ENCODE measurements at places on chromosomes 3 and 15. TPM values are rescaled to one million over a fixed set of nuclear protein-coding genes. Genes with fewer than 3 reads are reported as not detected.

DNA sequence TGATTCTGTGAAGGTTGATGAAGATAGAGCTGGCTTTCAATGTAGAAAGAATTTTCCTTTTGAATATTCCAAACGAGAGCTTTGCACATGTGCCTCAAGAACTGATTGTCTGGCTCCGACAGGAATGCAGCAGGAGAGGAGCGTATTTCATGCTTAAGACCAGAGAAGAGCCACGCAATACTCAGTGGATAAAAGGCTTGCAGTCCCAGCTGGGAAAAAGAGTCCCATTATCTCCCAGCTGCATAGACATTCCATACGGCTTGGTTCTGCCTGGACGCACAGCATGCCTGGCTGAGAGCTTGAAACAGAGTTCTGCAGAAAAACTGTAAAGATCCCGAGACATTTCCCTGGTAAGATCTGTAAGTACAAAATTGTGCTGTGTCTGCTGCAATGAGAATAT is at the start of gene CNTN6:
Gene CNTN6, plus strand, starts transcription at position 254 of the 400 bp plus-strand sequence. CDS start 54,985 bp downstream, outside the sequence.
- no peak for DNase-seq

SPRED1 gene
- total RNA-seq = 15.6 TPM

ADAMTS7 gene
- total RNA-seq = 0.51 TPM

DNA sequence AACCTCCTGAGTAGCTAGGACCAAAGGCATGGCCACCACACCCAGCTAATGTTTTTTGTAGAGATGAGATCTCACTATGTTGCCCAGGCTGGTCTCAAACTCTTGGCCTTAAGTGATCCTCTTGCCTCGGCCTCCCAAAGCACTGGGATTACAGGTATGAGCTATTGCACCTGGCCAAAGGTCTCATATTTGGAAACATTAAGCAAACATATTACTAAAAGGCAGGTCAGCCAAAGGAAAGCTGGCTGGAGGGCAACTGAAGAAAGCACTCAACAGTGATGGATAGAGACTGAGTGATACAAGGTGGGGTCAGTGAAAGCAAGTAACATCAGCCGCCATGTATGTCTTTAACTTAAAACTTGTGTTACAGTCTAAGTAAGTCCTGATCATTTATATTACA is 57.5 kb downstream of the TBC1D2B start:
- no peak for DNase-seq

- DNase-seq = peak; percentile 86
These were observed 22.9 kb downstream of the RAB8B start for GRCh38 chr15:63212050-63213004.

PRRT3 gene
- total RNA-seq = 0.26 TPM

DNA sequence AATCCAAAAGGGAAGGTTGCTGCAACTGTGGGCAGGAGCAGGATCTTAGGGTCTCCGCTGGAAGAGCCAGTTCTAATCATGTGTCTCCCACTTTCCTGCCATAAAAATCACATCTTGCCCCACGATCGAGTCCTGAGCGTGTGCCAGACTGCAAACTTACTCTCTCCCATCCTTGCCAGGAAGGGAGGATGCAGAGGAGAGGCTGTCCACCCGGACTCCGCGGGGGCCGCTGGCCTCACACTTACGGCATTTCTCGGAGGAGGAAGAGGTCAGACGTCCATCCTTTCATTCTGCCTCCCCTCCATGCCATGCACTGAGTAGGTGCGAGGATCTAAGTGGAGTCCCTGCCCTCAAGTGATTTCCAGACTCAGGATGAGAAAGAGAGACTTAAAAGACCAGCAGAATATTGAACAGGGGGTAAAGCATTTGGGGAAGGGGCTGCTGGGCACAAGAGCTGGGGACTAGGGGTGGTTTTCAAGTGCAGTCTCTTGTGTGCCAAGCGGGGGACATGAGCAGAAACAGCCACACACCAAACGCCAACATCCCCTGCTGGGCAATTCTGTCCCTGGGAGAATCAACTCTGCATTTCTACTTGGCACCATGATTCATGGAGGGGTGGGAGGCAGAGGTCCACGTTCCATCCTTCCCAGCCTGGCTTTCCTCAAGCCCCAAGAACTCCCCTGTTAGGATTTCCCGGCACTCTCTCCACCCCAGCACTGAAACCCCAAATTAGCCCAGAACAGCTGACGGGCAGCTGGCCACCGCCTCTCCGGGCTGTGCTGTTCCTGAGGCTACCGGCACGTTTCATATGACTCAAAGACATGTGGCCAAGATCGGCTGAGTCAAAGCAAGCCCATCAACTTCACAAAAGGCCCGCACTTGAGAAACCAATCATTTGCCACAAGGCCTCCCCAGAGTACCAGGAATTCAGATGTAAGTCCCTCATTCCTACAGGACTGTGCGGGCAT is 11.6 kb downstream of the OXTR start:
- DNase-seq = no peak

GRCh38 chr3:53084310-53085001 is 38.6 kb upstream of the SFMBT1 start:
- peak; percentile 67 for DNase-seq

- no peak for DNase-seq
These were observed 701 bp downstream of the EIF5A2 start for GRCh38 chr3:170907637-170908234.

PLEKHO2 gene
- 4.2 TPM for total RNA-seq

MOBP gene
- total RNA-seq = not detected

DNA sequence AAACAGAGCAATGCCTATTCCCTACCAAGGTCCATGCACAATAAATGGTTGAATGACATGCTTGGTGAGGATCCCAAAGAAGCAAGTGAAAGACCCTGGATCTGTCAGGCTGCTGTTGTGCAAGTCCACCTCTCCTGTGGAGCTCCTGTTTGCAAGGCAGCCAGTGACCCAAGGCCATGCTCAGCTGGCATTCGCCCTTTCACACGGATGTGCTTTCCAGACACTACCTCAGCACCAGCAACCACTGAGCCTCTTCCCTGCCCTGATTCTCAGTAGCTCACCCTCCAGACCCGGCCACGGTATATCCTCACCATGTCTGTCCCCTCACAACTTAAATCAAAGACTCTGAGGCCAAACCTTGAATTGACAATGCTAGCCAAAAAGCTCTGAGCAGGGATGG is 23.3 kb downstream of the WWTR1 start:
- DNase-seq = no peak

DNA sequence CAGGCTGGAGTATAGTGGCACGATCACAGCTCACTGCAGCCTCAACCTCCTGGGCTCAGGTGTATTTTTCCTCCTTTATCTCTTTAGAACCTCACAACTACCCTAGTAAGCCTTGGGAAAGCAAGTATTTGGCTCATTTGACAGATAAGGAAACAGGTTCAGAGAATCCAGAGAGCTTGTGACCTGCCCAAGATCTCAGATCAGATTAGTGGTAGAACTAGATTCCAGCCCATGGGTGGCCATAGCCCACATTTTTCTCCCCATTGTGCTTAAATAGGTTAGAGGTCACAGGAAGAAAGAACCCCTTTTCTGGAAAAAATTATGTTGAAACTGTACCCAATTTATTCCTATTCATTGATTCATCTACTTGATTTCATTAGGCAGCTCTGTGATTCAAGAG is 64.3 kb downstream of the TSC22D2 start:
- DNase-seq = no peak

- DNase-seq = no peak
These were observed 158.2 kb downstream of the NUP210 start for GRCh38 chr3:13261892-13262291.

- no peak for DNase-seq
These were observed 25.7 kb downstream of the CGGBP1 start for GRCh38 chr3:88033079-88033478.

GPR171 gene
- not detected for total RNA-seq

CLDN18 gene
- total RNA-seq = not detected

GRCh38 chr3:102194760-102195159 is 240.1 kb upstream of the ZPLD1 start:
- no peak for DNase-seq

GRCh38 chr3:49495023-49495422 is 25.0 kb downstream of the DAG1 start:
- DNase-seq = no peak

CEMIP gene
- 2.9 TPM for total RNA-seq

GRCh38 chr3:161371441-161372320 is at the start of gene SPTSSB:
Gene SPTSSB, minus strand, starts transcription at chr3:161371517. Its CDS starts 25,194 bp downstream, at chr3:161346323.
- peak; percentile 93 for DNase-seq

DPPA2 gene
- total RNA-seq = not detected

SLC28A1 gene
- not detected for total RNA-seq

RBPMS2 gene
- total RNA-seq = not detected

- DNase-seq = no peak
These were observed 18.5 kb upstream of the PDHB start for GRCh38 chr3:58452176-58452575.

DNA sequence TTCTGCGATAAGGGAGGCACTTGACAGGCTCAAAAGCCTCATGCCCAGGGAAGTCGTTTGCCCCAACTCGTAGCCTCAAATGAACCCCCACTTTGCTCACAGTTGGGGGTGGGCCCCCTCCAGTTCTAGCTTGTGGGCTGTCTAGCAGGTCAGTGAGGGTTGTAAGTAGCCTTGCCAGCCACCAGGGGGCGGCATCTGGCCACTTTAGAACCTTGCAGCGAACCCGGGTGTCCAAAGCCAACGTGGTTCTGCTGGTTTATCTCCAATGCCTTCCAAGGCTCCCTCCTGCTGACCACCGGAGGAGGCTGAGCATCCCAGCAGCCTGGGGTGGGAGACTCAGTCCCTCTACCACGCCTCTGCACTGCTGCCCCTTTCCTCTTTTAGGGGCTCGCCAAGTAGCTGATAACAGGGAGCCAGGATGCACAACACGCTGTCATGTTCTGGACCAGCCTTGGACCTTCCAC is 9.2 kb upstream of the RBSN start:
- DNase-seq = peak; percentile 54

- no peak for DNase-seq
These were observed 29.4 kb downstream of the SLC22A14 start for GRCh38 chr3:38311476-38311875.

DNA sequence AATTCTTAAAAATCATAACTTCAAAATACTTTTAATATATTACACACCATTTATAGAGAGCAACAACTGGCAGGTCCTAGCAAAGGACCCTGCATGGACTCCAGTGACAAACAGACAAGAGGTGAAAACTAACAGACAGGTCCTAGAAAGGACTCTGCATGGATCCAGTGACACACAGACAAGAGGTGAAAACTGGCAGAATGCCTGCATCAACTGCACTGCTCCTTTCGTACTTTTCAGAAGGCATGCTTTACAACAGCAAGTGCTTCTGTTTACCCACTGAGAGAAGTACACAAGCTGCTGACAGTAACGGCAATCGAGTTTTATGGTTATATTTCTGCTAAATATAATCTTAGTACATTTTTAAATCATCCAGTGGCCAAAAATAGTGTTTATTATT is 24.3 kb upstream of the GP5 start:
- DNase-seq = no peak

AADACL2 gene
- not detected for total RNA-seq

GRCh38 chr3:169379496-169380090 is 283.9 kb downstream of the MECOM start:
- DNase-seq = peak; percentile 10

DNA sequence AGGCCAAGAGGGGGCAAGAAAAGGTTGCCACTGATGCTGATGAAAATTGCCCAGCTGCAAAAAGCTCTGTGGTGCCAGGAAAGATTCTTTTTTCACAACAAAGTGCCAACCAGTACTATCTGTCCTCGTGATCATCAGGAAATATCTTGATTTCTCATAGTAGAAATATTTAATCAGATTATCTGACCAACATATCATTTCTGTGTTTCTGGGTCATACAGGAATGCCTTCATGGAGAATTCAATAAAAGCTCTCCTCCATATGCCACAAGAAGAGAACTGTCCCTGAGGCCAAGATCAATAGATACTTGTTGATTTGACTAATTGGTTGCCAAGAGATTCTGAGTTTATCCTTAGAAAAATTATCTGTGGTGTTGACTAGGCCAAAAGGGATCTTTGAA is 63.5 kb downstream of the FSIP1 start:
- no peak for DNase-seq

DNA sequence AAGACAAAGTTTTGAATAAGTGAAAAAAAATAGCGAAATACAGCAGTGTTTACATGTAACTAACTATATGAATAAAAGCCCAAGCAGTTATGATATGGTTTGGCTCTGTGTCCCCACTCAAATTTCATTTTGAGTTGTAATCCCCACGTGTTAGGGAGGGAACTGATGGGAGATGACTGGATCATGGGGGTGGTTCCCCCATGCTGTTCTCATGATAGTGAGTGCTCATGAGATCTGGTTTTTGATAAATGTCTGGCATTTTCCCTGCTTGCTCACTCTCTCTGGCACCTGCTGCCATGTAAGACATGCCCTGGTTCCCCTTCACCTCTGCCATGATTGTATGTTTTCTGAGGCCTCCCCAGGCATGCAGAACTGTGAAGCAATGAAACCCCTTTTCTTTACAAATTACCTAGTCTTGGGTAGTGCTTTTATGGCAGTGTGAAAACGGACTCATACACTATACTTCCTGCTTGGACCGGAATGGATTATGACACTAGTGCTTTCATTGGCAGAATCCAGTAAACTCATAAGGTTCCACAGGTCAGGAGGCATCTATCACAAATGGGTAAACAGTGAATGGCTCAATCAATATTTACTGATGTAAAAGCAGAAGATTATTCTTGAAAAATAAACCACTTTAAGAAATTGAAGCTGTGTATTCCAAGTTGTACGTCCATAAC is 192.1 kb downstream of the CBLB start:
- no peak for DNase-seq

SCN11A gene
- not detected for total RNA-seq

- DNase-seq = peak; percentile 53
These were observed 699 bp upstream of the MESP1 start for GRCh38 chr15:89751748-89752147.

RNU6-1 gene
- total RNA-seq = not detected

- no peak for DNase-seq
These were observed 14.6 kb downstream of the HDAC11 start for GRCh38 chr3:13494463-13495350.

DNA sequence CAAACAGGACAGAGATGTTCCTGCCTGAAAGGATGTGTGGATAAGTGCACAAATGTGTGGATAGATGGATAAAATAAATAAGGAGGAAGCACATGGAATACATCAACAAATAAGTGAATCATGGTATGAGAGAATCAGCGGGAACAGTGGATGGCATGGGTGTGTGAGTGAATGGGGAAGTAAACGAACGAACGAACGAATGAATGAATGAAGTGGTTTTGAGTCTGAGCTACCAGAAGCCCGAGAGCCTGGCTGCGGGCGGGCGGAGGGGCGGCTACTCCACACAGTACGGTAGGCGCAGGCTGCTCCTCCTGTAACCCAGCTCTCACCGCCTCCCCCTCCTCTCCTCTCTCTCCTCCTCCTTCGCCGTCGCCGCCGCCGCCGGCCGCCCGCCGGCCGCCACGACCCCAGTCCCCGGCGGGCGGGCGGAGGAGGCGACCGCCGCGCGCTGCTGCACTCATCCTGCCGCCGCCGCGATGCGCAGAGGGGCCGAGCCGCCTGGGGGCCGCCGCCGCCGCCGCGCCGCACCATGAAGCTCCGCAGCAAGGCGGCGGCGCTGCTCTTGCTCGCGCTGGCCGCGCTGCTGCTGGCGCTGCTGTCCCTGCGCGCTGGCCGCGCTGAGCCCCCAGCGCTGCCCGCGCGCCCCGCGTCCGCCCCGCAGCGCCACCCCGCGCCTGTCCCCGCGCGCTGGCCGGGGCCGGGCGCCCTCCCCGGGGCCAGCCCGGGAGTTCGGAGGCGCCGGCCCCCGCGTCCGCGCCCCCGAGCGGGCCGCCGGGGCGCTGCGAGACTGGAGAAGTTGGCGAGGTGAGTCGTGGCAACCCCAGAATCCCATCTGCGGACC is at the start of gene GXYLT2:
Gene GXYLT2, plus strand, starts transcription at position 342 of the 841 bp plus-strand sequence. Its CDS starts 188 bp downstream, at position 530.
- DNase-seq = peak; percentile 23
